ENCODE measurements at places on chromosomes 3 and 15.

DNA sequence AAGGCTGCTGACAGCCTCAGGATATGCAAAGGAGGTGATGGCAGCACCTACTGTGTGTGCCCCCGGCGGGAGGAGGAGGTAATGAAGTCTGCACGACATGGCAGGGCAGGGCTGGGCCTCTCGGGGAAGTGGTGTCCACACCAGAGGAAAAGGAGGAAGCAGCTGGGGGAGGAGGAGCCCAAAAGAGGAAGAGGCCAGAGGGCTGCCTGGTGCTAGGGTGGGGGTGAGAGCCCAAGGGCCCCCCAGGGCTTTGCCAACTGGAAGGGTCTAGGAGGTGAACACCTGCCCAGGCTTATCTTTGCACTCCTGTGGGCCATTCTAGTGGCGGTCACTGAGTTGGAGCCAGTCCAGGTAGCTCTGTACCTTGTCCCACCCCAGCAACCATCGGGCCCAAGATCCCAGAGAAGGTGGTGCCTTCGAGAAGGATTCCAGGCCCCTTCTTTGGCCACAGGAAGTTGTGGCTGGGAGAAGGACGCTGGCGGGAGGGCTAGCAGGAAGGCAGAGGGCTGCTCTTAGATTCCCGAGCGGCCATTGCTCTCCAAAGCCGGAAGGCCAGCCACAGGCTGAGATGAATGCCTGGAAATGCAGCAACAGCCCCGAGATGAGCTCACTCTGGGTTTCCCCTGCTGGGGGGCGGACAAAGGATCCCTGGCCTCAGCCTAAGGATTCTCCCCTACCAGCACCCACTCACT, 7.0 kb downstream of the GNAI2 start:
- DNase-seq: no peak

DNA sequence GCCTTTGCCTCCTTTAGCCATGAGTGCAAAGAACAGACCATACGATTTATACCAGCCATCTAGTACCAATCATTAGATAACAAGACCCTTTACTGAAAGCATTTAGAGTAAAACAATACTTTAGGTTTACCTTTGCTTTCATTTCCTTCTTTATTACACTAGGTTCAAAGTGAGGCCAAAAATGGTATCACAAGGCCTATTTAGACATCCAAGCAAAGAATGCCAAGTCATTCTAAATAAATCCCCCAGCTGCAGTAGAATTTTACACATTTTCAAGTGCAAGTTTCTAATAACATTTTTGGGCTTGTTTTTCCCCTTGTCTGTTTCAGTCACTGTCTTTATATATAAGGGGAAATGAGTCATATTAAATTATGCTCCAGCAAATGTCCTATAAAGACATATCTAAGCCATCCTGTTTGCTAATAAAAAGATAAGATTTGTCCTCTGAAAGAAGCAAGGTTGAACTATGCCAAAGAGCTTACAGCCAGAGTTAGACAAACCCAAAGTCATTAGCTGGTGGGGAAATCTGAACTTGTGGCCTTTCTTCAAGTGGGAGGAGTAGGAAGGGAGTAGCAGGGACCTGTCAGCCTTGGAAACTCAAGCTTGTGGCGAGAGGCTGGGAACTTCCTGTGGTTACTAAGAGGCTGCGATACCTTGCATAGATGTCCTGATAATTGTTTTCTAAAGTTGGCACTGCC, 232.7 kb downstream of the MECOM start:
- DNase-seq: no peak

DNA sequence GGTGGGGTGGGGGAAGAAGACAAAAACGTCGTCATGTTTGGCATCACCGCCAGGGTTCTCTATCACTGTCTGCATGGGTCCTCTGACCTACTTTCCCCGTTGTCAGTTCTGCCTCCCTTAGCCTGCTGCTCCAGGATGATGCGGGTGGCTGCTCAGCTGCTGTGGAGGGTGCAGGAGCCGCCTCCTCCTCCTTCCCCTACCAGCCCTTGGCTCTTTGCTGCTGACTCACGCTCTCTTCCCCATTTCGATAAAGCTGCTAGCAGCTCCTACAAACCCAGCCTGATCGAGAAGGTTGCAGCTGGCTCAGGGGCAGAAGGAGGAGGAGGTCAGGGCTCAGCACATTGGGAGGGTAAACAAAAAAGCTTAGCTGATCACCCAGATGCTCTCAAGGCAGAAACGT, 49.5 kb upstream of the SEC13 start:
- DNase-seq: no peak

DNA sequence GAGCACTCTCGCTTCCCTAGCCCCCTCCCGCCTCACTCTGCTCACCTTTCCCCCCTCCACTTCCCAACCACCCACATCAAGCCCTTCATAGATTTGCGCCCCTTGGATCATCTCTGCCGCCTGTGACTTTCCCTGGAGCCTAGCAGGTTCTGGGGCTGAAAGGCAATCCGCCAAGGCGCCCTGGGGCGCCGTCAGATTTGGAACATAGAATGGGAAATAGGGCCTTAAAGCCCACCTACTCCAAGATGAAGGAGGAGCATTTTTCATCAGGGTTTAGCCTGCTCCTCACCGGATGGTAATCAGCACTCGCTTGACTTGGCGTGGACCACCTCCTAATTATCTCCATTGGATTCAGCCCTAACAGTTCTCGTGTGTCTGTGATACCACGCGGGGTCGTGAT, 1.3 kb downstream of the CPNE4 start:
- no peak for DNase-seq

DNA sequence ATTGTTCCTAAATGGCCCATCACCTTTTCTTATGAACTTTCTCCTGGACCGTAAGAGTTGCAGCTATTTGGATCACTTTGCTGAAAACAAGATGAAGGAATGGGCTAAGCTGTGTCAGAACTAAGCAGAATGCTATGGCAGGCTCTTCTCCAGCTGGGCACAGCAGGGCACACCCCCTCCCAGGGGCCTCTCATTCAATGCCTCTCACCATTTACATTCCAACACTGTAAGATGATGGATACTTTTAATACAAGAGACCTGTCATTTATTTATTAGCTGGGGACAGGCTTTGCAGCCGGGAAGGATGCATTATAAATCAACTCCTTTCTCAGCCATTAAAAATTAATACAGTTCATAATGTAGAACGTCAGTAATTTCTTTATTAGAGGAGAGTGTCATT, 240.1 kb downstream of the NTRK3 start:
- DNase-seq: no peak

DNA sequence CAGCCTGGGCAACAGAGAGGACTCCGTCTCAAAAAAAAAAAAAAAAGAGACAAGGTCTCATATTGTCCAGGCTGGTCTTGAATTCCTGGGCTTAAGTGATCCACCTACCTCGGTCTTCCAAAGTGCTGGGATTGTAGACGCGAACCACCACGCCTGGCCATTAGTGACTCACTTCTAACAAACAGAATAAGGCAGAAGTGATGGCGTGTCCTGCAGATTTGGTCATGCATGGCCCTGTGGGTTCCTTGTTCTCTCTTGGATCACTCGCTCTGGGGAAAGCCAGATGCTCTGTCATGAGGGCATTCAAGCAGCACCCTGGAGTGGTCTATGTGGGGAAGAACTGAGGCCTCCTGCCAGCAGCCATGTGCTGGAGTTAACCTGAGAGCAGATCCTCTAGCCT, 27.4 kb upstream of the TJP1 start:
- no peak for DNase-seq

DNA sequence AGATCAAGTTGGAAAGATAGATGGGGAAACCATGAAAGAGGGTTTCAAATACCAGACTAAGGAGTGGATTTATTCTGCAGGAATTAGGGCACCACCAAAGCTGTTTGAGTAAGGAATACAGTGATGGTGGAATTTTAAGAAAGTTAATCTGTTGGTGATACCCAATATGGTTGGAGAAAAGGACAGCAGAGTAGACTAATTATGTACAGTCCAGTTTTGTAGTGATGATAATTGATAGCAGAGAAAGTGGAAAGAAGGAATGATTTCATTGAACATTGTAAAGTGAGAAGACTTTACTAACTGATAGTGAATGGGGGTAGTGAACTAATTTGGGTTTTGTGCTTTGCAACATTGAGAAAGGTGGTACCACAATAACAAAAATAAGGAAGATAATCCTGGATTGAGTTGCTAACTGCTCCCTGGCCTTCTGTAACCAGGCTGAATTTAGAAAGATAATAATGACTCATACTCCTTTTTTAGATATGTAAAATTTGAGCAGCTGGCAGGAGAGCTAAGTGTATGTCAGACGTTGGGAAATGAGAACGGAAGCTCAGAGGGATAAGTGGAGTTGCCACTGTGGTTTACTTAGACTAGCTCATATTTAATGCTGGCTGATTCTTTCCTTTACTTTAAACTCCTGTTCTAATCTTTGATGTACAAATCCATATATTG, 16.9 kb downstream of the TCAIM start:
- peak; percentile 2 for DNase-seq

DNA sequence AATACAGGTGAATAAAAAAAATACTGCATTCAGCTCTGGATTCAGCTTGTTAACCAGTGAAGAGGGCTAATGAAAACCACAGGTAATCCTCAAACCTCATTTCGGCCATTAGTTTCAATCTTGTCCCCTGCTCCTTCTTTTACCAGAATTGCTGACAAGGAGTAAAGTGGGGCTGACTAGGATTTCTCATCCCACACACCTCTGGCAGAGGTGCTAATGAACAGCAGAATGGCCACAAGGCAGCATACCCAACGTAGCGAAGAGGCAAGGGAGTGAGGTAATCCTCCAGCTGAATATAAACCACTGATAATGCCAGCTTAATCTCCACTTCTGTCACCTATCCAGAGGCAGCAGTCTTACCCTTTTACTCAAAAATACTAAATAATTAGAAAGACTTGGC, 248.8 kb upstream of the CDIN1 start:
- peak; percentile 70 for DNase-seq

DNA sequence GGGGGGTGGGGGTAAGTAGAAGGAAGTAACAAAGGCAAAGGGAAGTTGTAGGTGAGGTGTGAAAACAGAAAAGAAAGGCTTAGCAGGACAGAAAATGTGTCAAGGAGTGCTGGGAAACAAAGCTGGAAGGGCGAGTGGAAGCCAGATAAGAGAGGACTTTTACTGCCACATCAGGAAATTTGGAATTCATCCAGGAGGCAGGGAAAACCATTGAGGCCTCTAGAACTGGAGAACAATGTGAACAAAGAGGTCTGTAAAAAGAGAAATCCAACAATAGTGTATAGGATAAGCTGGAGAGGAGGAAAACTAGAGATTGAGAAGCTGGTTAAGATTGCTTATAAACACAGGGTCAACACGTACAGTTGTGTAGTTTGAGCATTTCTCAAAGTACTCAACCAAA, 116.6 kb downstream of the NTRK3 start:
- DNase-seq: no peak

- peak; percentile 35 for DNase-seq
Observed at GRCh38 chr3:98333989-98334606, 19.6 kb upstream of the OR5K4 start.

GRCh38 chr3:143974271-143975238, 2.9 kb downstream of the DIPK2A start:
- DNase-seq: peak; percentile 33

- DNase-seq: peak; percentile 17
Observed at GRCh38 chr3:17055374-17056276, 170.9 kb downstream of the PLCL2 start.

- DNase-seq: no peak
Observed at GRCh38 chr15:101368086-101368780, 73.2 kb upstream of the SNRPA1 start.

DNA sequence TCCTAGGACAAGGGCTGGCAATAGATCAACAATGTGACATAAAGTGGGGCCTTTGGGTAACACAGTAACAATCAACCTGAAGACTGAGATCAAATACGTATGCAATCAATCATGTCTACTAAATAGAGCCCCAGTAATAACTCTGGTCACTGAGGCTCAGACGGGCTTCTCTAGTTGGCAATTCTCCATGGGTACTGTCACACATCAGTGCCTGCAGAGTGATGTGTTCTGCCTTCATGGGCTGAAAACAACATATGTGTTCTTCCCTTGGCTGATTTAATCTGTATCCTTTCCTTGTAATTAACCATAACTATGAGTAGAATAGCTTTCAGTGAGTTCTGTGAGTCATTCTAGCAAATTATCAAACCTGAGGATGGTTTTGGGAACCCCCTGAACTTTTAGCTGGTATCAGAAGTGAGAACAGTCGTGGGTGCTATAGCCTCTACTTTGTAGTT, 113.6 kb downstream of the TMCO5A start:
- DNase-seq: no peak

DNA sequence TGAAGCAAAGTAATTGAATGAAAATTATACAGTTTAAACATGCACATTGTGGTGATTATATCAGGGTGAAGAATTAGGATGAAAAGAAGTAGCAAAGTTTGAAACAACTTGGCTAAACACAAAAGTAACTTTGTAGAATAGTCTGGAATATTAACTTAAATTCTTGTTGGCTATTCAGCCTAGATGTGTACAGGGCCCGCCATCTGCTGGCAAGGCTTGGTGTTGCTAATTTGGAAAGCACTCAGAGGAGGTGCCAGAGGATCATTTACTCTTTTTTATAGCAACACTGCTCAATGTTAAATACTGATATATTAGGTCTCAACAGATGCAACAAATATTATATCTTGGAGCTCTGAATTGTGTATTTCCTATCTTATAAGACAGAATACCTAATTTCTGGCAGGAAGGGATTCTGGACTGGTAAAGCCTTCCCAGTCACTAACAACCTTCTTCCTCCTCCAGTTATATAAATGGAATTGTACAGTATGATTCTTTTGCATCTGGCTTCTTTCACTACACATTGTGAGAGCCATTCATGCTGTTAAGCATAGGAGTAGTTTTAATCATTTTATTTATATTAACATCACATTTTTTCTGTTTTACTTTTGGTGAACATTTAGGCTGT, 36.1 kb downstream of the TTC23 start:
- peak; percentile 72 for DNase-seq

- DNase-seq: no peak
Observed at GRCh38 chr3:175664911-175665310, 805.8 kb downstream of the NAALADL2 start.

DNA sequence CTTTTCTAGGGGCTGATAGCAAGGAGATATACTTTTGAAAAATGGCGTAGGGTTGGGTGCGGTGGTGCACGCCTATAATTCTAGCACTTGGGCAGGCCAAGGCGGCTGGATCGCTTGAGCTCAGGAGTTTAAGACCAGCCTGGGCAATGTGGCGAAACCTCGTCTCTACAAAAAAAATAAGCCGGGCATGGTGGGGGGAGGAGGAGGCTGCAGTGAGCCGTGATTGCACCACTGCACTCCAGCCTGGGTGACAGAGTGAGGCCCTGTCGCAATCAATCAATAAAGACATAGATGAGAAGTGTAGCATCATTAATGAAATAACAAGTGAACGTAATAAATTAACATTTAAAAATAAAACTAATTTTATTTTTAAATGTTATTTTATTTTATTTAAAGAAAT, 134.6 kb downstream of the SLCO3A1 start:
- DNase-seq: no peak

DNA sequence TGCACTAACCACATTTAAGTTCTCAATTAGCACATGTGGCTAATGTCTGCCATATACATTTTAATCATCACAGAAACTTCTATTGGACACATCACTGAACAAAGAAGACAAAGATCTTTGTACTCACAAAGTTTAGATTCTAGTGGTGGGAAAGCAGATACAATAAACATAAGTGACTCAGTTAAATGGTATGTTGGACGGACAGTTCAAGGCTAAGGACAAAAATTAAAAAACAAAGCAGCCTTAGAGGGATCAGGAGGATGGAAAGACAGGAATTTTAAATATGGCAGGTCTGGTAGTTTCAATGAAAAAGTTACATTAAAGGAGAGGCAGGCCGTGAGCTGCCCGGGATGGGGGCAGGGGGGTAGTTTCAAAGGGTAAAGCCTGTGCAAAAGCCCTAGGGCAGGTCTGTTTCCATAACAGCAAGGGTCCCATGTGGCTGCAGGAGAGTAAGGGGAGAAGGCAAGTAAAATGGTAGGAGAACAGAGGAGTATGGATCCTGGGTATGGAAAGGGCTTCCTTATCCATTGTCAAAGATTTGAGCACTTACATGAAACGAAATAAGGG, 220.7 kb downstream of the FHIT start:
- no peak for DNase-seq
